ENCODE measurements at places on chromosomes 6 and 20. TPM values are rescaled to one million over a fixed set of nuclear protein-coding genes. Genes with fewer than 3 reads are reported as not detected.

NHSL1 gene
- 21.7 TPM for total RNA-seq

CLPSL2 gene
- total RNA-seq: not detected

DNA sequence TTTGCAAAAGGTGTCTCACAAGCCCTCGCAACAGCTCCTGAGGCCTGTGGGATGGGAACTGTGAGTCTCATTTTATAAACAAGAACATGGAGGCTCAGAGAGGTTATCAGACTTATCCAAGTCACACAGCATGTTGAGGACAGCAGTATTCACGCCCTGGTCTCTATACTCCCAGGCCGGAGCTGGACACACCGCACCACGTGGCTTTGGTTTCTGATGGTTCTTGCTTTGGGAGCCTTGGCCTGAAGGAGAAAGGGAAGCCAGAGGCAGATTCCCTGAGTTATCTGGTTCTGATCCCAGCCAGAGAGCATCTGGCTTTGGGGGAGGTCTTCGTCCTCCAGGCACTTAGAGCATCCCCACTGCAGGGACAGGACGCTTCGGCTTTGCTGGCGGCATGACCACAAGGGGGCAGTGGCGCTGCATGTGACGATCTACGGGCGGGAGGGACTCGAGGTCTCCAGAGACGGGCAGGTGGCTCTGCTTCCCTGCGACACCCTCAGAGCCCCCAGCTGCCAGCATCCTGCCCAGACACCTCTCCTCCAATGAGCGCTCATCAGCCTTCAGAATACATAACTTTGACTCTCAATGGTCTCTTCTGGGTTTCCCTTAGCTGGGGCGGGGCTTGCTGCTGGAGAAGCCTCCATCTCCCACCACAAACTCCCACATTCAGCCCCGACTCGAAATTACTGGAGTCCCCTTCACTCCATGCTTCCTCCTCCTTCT, 51.4 kb upstream of the SAYSD1 start:
- H3K27ac ChIP-seq: no peak overlapping the region
- no peak overlapping the region for H3K4me3 ChIP-seq
- no peaks in the 10 kb centered on the region for H3K4me1 ChIP-seq
- H3K36me3 ChIP-seq: no peaks in the 10 kb centered on the region

DNA sequence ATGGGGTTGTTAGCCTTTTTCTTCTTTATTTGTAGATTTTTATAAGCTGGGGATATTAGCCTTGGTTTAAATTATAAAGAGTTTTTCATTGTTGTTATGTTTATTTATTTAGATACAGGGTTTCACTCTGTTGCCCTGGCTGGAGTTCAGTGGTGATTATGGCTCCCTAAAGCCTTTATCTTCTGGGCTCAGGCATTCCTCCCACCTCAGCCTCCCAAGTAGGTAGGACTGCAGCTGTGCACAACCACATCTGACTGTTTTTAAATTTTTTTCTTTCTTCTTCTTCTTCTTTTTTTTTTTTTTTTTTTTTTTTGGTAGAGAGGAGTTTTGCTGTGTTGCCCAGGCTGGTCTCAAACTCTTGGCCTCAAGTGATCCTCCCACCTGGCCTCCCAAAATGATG, 80.9 kb downstream of the UBE3D start:
- H3K27ac ChIP-seq: no peak overlapping the region
- no peak for DNase-seq
- H3K4me1 ChIP-seq: no peaks in the 10 kb centered on the region
- H3K27me3 ChIP-seq: no peaks in the 10 kb centered on the region
- H3K4me3 ChIP-seq: no peak overlapping the region
- no peaks in the 10 kb centered on the region for H3K36me3 ChIP-seq

GRCh38 chr20:6673071-6673470, 94.4 kb upstream of the BMP2 start:
- H3K27me3 ChIP-seq: no peaks in the 10 kb centered on the region
- no peaks in the 10 kb centered on the region for H3K4me1 ChIP-seq
- H3K27ac ChIP-seq: no peak overlapping the region
- no peak for DNase-seq
- H3K4me3 ChIP-seq: no peak overlapping the region

GRCh38 chr20:58717278-58718091, 24.9 kb downstream of the NPEPL1 start:
- no peak overlapping the region for H3K27ac ChIP-seq
- H3K4me3 ChIP-seq: no peak overlapping the region
- DNase-seq: peak; percentile 29
- H3K27me3 ChIP-seq: no peaks in the 10 kb centered on the region
- H3K36me3 ChIP-seq: peaks cover 38% of the 10 kb centered on the region
- H3K4me1 ChIP-seq: peaks cover 37% of the 10 kb centered on the region

- no peaks in the 10 kb centered on the region for H3K27me3 ChIP-seq
- no peak overlapping the region for H3K4me3 ChIP-seq
- DNase-seq: peak; percentile 64
- H3K36me3 ChIP-seq: peaks cover 12% of the 10 kb centered on the region
Observed at GRCh38 chr6:129370268-129370916, 339.6 kb downstream of the ARHGAP18 start.

DNA sequence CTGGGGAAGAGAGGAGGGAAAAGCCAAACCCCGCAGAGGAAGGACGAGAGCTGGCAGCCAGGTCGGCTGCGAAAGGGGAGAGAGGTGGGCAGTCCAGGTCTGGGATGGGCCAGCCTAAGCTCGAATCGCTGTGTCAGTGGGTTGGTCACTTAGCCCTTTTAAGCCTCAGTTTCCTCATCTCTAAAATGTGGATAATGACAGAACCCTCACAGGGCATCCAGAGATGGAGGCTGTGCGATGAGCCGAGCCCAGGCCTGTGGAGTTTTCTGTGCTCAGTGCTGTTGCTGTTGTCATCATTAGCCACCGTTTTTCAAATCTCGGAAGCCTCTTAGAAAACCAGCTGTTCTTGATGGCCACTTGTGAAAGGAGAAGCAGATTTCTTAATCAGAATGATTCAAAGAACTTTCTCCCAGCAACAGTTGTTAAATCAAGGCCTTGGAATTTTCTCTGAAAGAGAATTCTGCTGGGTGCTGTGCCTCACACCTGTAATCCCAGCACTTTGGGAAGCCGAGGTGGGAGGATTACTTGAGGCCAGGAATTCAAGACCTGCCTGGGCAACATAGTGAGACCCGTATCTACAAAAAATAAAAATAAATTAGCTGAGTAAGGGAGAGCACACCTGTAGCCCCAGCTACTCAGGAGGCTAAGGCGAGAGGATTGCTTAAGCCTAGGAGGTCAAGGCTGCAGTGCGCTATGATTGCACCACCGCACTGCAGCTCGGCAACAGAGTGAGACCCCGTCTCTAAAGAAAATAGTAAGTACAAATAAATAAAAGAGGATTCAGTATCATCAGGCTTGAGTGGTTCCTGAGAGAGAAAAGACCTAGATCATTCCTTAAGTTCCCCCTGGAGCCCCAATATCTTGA, 46.3 kb upstream of the ENTPD6 start:
- no peaks in the 10 kb centered on the region for H3K36me3 ChIP-seq
- H3K4me3 ChIP-seq: no peak overlapping the region
- DNase-seq: no peak

DNA sequence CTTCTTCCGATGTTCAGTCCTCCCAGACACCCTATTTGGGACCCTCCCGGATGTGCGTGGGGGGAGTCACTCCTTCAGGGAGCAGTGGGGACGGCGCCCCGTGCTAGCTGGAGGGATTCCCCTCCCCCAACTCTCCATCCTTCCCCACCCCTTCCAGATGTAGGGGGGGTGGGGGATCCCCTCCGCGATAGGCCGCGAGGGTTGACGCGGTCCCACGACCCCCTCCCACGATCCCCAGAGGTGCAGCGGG, 548 bp downstream of the GNL1 start:
- no peak for DNase-seq
- H3K4me3 ChIP-seq: peak overlapping the region; percentile 99
- H3K27me3 ChIP-seq: no peaks in the 10 kb centered on the region
- peak overlapping the region; percentile 99 for H3K27ac ChIP-seq

DNA sequence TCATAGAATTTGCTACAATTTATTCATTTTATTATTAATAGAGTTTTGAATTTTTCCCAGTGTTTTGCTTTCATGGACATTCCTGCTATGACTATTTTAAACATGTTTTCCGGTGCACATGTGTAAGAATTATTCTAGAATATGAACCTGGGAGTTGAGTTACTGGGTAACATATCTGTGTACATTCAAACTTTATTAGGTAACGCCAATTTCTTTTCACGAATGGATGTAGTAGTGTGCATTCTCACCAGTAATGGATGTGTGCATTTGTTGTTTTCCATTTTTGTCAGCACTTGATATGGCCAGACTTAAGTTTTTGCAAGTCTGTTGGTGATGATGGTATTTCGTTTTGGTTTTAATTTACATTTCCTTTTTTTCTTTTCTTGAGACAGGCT, 118.8 kb downstream of the CDKAL1 start:
- no peak for DNase-seq
- no peak overlapping the region for H3K27ac ChIP-seq
- H3K4me3 ChIP-seq: no peak overlapping the region
- H3K36me3 ChIP-seq: peaks cover 3% of the 10 kb centered on the region
- H3K4me1 ChIP-seq: no peaks in the 10 kb centered on the region

GRCh38 chr6:24431045-24431451, 28.3 kb downstream of the MRS2 start:
- no peak overlapping the region for H3K27ac ChIP-seq
- H3K4me1 ChIP-seq: no peaks in the 10 kb centered on the region
- peak; percentile 25 for DNase-seq

DNA sequence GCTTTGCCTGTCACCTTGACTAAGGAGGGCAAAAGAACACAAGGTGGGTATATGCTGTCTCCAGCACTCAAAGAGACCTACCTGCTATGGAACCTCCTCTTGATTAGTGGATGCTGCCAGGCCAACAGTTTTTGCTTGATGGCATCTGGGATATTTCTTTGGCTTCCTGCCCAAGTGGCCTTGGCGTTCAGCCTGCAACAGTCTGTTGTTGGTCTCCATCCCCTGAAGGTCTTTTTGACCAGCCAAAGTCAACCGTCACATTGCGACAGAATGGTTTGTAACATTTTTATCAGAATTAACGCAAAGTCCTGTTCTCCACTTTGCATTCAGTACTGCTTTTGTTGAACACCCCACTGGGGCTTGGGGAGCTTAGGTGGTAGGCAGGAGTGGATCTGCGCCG, 37.1 kb downstream of the SERPINB1 start:
- no peaks in the 10 kb centered on the region for H3K36me3 ChIP-seq
- no peak for DNase-seq
- H3K4me1 ChIP-seq: peaks cover 3% of the 10 kb centered on the region
- no peak overlapping the region for H3K4me3 ChIP-seq

Data from muscle of leg (tissue), 16 donors.